Thymus (tissue), 14 donors: ENCODE measurements at places on chromosomes 7 and 10. TPM values are rescaled to one million over a fixed set of nuclear protein-coding genes. Genes with fewer than 3 reads are reported as not detected.

- H3K27ac ChIP-seq = no peak overlapping the region
- H3K36me3 ChIP-seq = no peaks in the 10 kb centered on the region
- H3K27me3 ChIP-seq = no peaks in the 10 kb centered on the region
- H3K4me1 ChIP-seq = no peaks in the 10 kb centered on the region
These were observed 17.5 kb downstream of the MRPS24 start for GRCh38 chr7:43851805-43852204.

The GLRX3 gene
- total RNA-seq = 82.4 TPM

- no peak overlapping the region for H3K27ac ChIP-seq
- no peak overlapping the region for H3K4me3 ChIP-seq
- no peaks in the 10 kb centered on the region for H3K27me3 ChIP-seq
- H3K36me3 ChIP-seq = no peaks in the 10 kb centered on the region
- H3K4me1 ChIP-seq = no peaks in the 10 kb centered on the region
- no peak for DNase-seq
These were observed 274.5 kb upstream of the PPP2R2D start for GRCh38 chr10:131626274-131626673.

DNA sequence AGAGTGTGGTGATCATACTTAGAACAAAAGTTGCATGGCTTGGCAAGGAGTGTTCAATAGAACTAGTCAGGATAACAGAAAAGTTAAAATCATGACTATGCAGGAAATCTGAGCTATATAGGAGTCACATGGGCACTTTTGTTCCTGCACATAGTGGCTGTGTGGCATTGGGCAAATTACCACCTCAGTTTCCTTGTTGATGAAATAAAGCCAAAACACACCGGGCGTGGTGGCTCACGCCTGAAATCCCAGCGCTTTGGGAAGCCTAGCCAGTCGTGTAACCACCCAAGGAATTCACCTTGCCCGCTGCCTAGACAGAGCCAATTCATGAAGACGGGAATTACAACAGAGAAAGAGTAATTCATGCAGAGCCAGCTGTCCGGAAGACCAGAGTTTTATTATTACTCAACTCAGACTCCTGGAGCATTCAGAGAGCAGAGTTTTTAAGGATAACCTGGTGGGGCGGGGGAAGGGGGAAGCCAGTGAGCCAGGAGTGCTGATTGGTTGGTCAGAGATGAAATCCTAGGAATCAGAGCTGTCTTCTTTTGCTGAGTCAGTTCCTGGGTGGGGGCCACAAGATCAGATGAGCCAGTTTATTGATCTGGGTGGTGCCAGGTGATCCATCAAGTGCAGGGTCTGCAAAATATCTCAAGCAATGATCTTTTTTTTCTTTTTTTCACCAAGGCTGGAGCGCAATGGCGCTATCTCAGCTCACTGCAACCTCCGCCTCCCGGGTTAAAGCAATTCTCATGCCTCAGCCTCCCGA, 6.4 kb upstream of the MKRN1 start:
- H3K27me3 ChIP-seq = no peaks in the 10 kb centered on the region
- no peaks in the 10 kb centered on the region for H3K4me1 ChIP-seq
- no peak overlapping the region for H3K27ac ChIP-seq
- DNase-seq = no peak
- H3K4me3 ChIP-seq = no peak overlapping the region

- H3K4me3 ChIP-seq = no peak overlapping the region
- DNase-seq = no peak
- no peaks in the 10 kb centered on the region for H3K36me3 ChIP-seq
- H3K27ac ChIP-seq = no peak overlapping the region
- H3K4me1 ChIP-seq = no peaks in the 10 kb centered on the region
- H3K27me3 ChIP-seq = no peaks in the 10 kb centered on the region
These were observed 58.5 kb downstream of the PHYHIPL start for GRCh38 chr10:59234816-59235429.

The CYP17A1 gene
- total RNA-seq = 0.14 TPM

DNA sequence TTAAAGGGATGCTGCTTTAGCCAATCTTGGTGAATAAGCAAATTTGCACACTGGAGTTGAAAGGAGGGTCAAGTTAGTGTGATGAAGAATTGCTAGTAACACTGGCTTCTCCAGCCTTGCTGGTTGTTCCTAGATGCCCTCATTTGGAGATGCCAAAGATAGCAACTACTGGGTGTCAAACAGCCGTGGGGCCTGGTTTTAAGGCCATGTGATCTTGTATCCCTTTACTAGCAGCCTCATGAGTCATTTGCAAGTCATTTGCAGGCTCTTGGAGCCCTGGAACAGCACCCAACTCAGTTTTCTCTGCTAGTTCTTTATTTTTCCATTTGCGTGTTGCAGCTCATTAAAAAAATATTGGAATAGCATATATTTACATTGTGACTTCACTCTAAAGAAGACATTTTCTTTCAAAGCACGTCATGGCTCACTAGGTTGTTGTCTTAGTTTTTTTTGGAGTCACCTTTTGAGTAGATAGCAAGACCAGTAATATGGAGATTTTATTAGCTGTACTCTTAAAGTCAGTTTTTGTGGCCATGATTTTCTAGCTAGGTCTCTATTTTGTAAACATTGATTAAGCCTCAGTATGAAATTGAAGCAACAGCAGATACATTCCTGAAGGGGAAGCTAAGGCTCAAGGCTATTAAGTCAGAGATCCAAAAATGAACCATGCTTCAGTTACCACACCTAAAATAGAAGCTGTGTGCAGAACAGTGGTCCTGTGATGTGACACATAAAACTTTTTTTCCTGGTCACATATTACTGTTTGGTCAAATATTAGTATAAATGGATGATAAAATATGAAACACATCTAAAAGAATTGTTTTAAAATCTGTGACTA, 1.3 kb downstream of the LSMEM1 start:
- no peaks in the 10 kb centered on the region for H3K36me3 ChIP-seq
- no peaks in the 10 kb centered on the region for H3K4me1 ChIP-seq
- DNase-seq = no peak
- H3K27ac ChIP-seq = no peak overlapping the region
- H3K4me3 ChIP-seq = no peak overlapping the region
- no peaks in the 10 kb centered on the region for H3K27me3 ChIP-seq

The NPM3 gene
- 50.6 TPM for total RNA-seq

The HDAC9 gene
- 12.2 TPM for total RNA-seq

GRCh38 chr10:4022473-4022872, 237.5 kb upstream of the KLF6 start:
- no peaks in the 10 kb centered on the region for H3K27me3 ChIP-seq
- H3K36me3 ChIP-seq = no peaks in the 10 kb centered on the region
- no peak overlapping the region for H3K4me3 ChIP-seq
- H3K27ac ChIP-seq = no peak overlapping the region
- no peak for DNase-seq
- no peaks in the 10 kb centered on the region for H3K4me1 ChIP-seq

The NET1 gene
- total RNA-seq = 58.2 TPM

The STEAP4 gene
- 0.38 TPM for total RNA-seq

GRCh38 chr7:120460949-120461348, 188.0 kb downstream of the KCND2 start:
- no peaks in the 10 kb centered on the region for H3K27me3 ChIP-seq
- no peak overlapping the region for H3K27ac ChIP-seq
- no peak overlapping the region for H3K4me3 ChIP-seq
- no peaks in the 10 kb centered on the region for H3K36me3 ChIP-seq

The RAMP3 gene
- total RNA-seq = 5.2 TPM

DNA sequence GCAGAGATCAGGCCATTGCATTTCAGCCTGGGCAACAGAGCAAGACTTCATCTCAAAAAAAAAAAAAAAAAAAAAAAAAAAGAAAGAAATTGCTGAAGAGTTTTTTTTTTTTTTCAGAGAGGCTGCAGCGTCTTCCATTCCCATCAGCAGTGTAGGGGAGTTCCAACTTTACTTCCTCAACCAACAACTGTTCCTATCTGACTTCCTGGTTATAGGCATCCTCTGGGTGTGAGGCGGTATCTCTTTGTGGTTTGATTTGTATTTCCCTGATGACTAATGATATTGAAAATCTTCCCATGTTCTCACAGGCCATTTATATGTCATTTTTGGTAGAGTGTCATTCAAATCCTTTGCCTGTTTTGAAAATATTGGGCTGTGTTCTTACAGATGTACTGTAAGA, 40.2 kb downstream of the PRTFDC1 start:
- DNase-seq = no peak
- no peak overlapping the region for H3K27ac ChIP-seq
- no peaks in the 10 kb centered on the region for H3K27me3 ChIP-seq
- H3K36me3 ChIP-seq = no peaks in the 10 kb centered on the region

- no peak for DNase-seq
- no peaks in the 10 kb centered on the region for H3K36me3 ChIP-seq
- no peaks in the 10 kb centered on the region for H3K4me1 ChIP-seq
These were observed 193.1 kb upstream of the SEMA3C start for GRCh38 chr7:81111781-81112540.

DNA sequence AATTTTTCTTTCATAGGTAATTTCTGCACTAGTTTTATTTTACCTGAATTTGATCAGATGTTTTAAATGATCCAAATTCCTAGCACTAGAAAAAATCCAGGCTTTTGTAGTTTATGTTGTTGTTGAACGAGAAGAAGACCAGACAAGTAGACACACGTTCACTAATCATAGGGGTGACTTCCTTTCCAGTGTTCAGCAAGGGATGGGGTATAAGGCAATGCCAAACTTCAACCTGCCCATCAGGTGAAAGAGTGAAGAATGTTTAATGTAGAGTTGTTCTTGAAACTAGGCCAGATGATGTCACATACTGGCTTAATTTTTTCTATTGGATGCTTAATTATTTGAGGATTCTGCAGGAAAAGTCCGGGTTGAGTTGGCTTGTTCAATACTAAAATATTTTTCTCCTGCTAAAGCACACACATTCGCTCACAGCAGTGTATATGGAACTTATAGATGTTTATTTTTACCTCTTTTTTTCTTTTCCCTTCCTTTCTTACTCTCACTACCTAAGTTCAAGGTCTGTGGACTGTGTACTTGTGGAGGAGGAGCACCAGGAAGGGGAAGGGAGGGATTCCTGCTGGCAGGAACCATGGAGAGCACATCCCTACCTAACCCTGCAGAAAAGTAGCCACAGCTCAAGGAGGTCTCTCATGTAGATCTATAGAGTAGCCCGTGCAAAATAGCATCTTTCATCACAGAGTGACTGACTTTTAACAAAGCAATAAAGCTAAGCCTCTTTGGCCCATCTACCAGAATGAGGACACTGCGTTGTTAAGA, 23.1 kb upstream of the AKR1E2 start:
- no peaks in the 10 kb centered on the region for H3K36me3 ChIP-seq
- H3K4me1 ChIP-seq = no peaks in the 10 kb centered on the region
- no peak for DNase-seq
- no peak overlapping the region for H3K4me3 ChIP-seq
- no peaks in the 10 kb centered on the region for H3K27me3 ChIP-seq

- no peaks in the 10 kb centered on the region for H3K27me3 ChIP-seq
- H3K27ac ChIP-seq = no peak overlapping the region
- peaks cover 26% of the 10 kb centered on the region for H3K36me3 ChIP-seq
- H3K4me1 ChIP-seq = no peaks in the 10 kb centered on the region
- no peak for DNase-seq
- no peak overlapping the region for H3K4me3 ChIP-seq
These were observed 48.8 kb downstream of the UBE2H start for GRCh38 chr7:129903935-129904334.

DNA sequence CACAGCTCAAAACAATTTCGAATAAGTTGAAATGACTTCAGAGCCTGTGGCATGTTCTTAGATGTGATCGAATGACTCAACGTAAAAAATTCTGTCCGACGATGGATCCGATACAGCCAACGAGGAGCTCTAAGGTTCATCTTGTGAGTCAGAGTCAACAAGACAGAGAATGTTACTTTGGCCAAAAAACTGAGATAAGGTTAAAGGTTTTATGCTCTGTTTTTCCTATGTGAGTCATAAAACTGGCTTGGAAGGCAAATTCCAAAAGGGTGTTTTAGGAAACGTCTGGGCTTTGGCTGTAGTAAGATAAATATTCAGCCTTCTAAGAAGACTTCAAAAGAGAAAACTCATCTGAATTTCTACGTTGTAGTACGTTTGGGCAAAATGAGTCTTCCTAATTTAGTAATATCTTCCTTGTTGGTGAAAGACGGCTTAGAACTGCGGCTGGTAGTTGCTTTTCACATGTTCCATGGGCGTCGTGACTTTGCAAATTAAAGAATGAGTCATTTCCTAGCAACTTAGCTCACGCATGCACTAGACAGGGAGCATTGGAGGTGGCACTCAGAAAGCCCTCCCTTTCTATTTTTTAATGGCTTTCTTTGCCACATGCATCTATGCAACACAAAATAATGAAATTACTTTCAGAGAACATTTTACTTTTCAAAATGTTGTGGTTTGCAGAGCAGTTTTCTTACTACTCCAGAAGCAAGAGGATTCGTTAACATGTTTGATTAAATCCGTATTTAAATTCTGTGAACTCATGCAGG, 28.2 kb downstream of the PFKP start:
- peaks cover 18% of the 10 kb centered on the region for H3K36me3 ChIP-seq
- H3K27ac ChIP-seq = no peak overlapping the region
- no peaks in the 10 kb centered on the region for H3K27me3 ChIP-seq
- H3K4me3 ChIP-seq = no peak overlapping the region

- H3K36me3 ChIP-seq = no peaks in the 10 kb centered on the region
- H3K27ac ChIP-seq = no peak overlapping the region
- H3K4me1 ChIP-seq = no peaks in the 10 kb centered on the region
These were observed 50.4 kb upstream of the EBF3 start for GRCh38 chr10:130014263-130015074.

DNA sequence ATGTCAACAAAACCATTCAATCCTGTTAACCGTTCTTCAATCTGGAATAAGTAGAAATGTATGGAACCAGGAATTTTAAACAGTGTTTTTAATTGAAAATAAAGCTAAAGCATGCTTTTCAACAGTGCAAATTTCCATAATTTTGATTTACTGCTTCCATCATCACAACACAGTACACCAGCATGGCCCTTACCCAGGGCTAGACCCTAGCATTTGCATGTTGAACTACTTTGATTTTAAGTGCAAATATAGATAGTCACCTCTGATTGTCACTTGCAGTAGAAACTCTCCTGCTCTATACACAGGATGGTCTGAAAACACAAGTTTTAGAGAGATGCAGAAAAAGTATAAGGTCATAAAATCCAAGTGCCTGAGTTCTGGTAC, 12.1 kb downstream of the SKIDA1 start:
- no peak overlapping the region for H3K4me3 ChIP-seq
- peaks cover 50% of the 10 kb centered on the region for H3K27me3 ChIP-seq
- no peak overlapping the region for H3K27ac ChIP-seq
- no peaks in the 10 kb centered on the region for H3K36me3 ChIP-seq
- H3K4me1 ChIP-seq = peaks cover 9% of the 10 kb centered on the region

DNA sequence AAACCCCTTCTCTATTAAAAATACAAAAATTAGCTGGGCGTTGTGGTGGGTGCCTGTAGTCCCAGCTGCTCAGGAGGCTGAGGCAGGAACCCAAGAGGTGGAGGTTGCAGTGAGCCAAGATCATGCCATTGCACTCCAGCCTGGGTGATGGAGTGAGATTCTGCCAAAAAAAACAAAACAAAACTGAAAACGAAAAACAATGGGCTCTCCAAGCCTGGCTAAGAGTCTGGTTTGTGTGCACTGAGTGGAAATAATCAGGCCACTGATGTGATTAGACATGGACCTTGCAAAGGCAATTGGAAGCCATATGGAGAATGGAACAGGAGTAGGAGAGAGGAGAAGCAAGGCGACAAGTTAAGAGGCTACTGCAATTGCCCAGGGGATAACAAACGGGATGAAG, 60.1 kb upstream of the GSDME start:
- no peak for DNase-seq
- H3K4me1 ChIP-seq = peaks cover 22% of the 10 kb centered on the region
- peaks cover 11% of the 10 kb centered on the region for H3K36me3 ChIP-seq
- H3K27me3 ChIP-seq = no peaks in the 10 kb centered on the region
- H3K27ac ChIP-seq = no peak overlapping the region
- no peak overlapping the region for H3K4me3 ChIP-seq
